Esophagus squamous epithelium (tissue), 5 donors: ENCODE measurements at places on chromosomes 16 and 17. TPM values are rescaled to one million over a fixed set of nuclear protein-coding genes. Genes with fewer than 3 reads are reported as not detected.

GRCh38 chr16:30016555-30017276 is 5.9 kb upstream of the DOC2A start:
- no peak for DNase-seq
- H3K4me3 ChIP-seq, result no peak overlapping the region
- H3K36me3 ChIP-seq, result no peaks in the 10 kb centered on the region

DNA sequence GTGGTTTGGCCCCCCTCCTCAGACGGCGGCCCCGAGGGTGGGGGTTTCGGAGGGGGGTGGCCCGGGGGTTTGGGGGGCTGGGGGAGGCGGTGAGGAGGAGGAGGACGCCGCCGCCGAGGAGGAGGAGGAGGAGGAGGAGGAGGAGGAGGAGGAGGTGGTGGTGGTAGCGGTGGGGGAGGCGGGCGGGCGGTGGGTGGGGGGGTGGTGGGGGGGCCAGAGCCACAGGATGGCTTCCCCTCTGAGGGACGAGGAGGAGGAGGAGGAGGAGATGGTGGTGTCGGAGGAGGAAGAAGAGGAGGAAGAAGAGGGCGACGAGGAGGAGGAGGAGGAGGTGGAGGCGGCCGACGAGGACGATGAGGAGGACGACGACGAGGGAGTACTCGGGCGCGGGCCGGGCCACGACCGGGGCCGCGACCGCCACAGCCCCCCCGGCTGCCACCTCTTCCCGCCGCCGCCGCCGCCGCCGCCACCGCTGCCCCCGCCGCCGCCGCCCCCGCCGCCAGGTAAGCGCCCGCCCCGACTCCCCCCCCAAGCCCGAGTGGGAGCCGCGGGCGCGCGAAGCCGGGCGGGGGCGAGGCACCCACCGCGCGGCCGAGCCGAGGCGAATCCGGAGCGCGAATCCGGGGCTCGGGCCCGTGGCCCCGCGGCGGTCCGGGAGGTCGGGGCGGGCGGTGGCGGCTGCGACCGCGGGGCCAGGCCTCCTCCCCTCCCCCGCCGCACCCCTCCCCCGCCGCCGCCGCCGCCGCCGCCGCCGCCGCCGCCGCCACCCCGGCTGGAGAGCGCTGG is 3.8 kb upstream of the CHD3 start:
- H3K4me1 ChIP-seq, result peaks cover 46% of the 10 kb centered on the region
- DNase-seq, result no peak
- H3K27ac ChIP-seq, result peak overlapping the region; percentile 98
- H3K27me3 ChIP-seq, result no peaks in the 10 kb centered on the region
- H3K4me3 ChIP-seq, result peak overlapping the region; percentile 91

Gene KRTAP2-3
- not detected for total RNA-seq

GRCh38 chr17:77036841-77037381 is 103.9 kb upstream of the SEC14L1 start:
- H3K27me3 ChIP-seq, result no peaks in the 10 kb centered on the region
- H3K4me1 ChIP-seq, result no peaks in the 10 kb centered on the region
- no peaks in the 10 kb centered on the region for H3K36me3 ChIP-seq
- H3K4me3 ChIP-seq, result no peak overlapping the region
- DNase-seq, result no peak

Gene PIPOX
- total RNA-seq, result not detected

Gene TMEM114
- not detected for total RNA-seq

DNA sequence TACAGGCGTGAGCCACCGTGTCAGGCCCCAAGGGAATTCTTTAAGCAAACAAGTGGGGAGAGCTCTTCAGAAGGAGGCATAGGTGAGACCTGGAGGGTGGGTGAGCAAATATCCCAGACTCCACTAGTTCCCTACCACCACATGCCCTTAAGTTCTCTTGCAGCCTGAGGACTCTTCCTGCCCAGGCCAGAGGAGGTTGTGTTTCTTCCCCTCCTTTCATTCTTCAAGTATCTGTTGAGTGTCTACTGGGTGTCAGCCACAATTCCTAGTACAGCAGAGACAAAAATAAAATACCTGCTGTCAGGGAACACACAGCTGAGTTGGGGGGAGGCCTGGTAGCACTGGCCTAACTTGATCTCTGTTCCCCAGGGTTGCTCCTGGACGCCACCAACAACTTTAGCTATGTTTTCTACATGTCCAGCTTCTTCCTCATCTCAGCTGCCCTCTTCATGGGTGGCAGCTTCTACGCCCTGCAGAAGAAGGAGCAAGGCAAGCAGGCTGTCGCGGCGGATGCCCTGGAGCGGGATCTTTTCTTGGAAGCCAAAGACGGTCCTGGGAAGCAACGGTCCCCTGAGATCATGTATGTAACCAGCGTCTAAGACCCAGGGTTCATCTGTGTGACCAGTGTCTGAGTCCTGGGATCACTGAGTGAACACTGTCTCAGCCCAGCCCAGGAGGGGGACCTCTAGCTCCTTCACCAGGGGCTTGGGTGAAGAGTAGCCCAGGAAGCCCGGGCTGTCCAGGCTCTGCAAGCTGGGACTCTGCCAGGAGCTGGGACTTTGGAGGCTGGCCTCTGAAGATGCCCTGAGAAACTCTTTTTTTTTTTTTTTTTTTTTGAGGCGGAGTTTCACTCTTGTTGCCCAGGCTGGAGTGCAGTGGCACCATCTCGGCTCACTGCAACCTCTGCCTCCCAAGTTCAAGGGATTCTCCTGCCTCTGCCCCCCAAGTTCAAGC is 5.9 kb upstream of the ARMC7 start:
- H3K36me3 ChIP-seq, result peaks cover 7% of the 10 kb centered on the region
- H3K27ac ChIP-seq, result no peak overlapping the region
- H3K4me3 ChIP-seq, result no peak overlapping the region

Gene SRL
- 1.8 TPM for total RNA-seq

Gene FAM20A
- total RNA-seq, result 15.3 TPM

DNA sequence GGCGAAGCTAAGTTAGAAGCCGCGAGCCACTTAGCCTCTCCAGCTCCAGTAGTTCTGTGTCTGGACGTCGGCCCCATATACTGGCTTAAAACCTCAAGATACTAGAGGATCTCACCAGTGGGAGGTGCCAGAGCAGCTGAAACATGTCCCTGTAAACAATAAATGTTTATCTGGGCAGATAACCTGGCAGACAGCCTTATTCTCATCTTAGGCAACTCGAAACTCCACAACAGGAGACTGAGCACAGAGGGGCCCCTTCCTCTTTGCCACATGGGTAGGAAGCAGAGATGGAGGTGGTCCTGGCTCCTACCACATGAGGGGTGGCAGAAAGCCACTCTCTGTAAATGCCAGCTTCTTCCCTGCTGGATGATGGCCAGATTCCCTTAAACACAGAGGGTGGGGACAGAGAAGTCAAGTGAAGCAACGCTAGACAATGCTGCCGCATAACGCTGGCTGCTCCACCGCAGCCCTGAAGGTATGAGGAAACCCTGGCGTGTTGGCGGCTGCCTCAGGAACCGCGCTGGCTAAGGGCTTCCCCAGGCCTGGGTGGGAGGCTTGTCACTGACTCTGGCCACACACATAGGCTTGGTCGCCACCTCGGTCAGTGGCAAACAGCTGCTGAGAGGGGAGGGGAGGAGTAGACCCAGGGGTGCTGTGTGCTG is 67.9 kb downstream of the HIC1 start:
- no peak for DNase-seq
- no peak overlapping the region for H3K4me3 ChIP-seq
- H3K4me1 ChIP-seq, result peaks cover 34% of the 10 kb centered on the region
- peak overlapping the region; percentile 80 for H3K27ac ChIP-seq
- no peaks in the 10 kb centered on the region for H3K27me3 ChIP-seq

Gene C17orf78
- total RNA-seq, result not detected
